ENCODE measurements at places on chromosomes 7 and 10. TPM values are rescaled to one million over a fixed set of nuclear protein-coding genes. Genes with fewer than 3 reads are reported as not detected.

AGAP4 gene
- polyA plus RNA-seq, result 37.0 TPM

DNA sequence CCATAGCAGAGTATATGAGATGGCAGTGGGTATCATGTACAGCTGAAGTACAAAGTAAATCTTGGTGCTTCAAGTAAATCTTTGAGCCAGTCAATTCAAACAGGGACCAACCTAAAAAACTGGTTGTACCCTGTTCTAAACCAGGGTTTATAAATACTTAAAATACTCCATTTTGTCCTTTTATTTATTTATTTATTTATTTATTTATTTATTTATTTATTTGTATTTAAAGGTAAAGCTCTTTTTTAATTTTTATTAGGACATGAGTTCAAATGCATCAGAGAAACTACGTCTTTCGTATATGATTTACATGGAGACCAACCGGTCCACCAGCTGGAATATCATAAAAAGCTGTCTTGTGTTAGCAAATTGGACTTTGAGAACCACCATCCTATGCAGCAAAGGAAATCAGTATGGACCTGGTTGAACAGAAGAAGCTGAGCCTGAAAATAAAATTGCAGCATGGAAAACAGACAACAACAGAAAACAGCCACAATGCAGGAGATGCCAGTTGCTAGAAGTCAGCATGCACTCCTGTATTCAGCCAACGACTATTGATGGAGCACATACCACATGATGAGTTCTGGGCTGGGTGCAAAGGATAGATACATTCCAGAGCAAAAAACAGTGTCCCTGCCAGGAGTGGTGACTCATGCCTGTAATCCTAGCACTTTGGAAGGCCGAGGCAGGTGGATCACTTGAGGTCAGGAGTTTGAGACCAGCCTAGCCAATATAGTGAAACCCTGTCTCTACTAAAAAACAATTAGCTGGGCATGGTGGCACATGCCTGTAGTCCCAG is 60.0 kb downstream of the PLXNA4 start:
- no peak for DNase-seq

DNA sequence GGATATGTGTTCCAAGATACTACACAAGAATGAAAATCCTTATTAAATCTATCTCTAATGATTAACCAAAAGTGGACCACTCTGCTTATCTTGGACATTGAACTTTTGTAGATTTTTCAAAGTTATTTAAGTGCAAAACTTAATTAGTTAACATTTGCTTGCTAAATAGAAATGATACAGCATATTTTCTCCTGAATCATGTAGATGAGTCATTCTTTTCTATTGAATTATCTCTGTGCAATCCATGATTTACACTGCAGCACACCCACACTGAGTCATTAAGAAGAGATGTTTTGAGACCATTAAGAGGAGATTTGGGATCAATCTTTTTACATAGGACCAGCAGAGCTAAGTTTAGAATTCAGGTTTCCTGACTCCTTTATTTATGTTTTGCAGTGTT is 6.6 kb upstream of the ABCC2 start:
- no peak for DNase-seq

DNA sequence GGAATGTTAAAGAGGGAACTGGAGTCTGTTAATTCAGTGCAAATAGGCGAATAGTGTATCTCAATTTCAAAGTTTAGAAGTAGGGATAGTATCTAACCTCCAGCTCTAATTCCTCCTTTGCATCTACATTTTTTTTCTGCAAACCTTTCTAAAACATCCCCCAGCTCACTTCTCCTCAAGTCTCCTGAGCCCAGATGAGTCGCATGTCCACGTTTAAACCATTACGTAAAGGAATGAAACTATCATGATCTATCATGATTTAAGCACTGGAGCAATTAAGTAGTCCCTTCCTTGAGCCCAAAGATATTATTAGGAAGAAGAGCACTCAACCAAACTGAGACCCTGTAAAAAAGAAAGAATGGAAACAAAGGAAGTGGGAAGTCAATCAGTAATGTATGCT is 29.9 kb downstream of the GPR22 start:
- no peak for DNase-seq

- DNase-seq, result no peak
Observed at GRCh38 chr10:48684792-48685623, at the start of gene WDFY4. TSS of gene WDFY4 (plus strand) at chr10:48684873. CDS start at chr10:48709733, 24,860 bp downstream.

- no peak for DNase-seq
Observed at GRCh38 chr7:108002726-108003598, at the start of gene LAMB1. TSS of gene LAMB1 (minus strand) at chr7:108003161. CDS start at chr7:108002885, 276 bp downstream.

MUC12 gene
- polyA plus RNA-seq, result 0.24 TPM

DNA sequence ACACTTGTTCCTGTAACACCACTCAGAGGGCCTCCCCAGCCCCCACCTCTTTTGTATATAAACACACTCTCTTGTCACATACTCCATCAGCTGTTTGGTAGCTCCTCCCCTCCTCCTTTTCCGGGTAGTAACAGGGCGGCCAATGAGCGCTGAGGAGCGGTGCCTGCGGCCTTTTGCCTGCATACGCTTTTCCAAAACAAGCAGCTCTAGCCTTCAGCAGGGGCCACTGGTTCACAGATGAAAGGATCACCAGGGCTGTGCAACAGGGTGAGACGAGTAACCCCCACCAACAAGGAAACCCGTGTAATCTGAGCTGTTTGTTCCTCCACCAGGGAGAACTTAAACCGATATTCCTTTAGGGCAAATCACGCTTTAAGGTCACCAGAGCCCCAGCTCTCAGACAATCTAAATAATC is 3.9 kb downstream of the UBE2H start:
- DNase-seq, result peak; percentile 80

DNA sequence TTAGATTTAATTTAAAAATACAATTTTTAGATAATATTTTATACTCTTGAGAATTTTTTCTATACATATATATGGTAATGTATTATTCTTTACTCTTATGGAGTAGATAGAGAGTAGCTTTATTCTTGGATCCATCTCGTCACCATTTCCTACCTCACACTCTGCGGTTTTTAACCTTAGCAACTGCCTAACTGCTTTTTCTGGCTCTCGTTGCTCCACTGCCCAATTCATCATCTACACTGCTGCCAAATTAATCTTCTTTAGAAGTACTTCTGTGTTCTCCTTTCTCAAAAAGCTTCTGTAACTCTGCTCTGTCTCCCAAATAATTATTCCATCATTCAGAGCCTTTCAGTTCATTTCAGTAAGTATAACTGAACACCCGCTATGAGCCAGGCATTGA is 35.3 kb downstream of the CAPZA2 start:
- DNase-seq, result no peak

USP54 gene
- polyA plus RNA-seq, result 36.8 TPM

ZNF488 gene
- polyA plus RNA-seq, result 5.4 TPM

DNA sequence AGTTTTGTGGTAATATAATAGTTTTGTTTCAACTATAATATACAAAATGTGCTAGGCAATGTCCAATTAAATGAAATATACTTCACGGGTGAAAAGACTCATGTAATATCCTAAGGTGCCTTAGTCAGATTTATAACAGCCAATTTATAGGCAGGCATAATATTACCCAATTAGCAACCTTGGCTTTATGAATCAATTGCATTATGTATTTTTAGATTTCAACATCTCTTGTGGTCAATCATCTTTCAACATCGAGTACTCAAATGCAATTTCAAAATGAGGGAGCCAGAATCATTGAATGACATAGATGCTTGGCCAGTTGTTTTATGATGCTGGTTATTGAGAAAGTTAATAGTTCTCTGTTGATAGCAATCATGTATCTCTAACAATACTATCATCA is 110.3 kb upstream of the SP8 start:
- no peak for DNase-seq

GRCh38 chr10:110101464-110102144 is 93.8 kb downstream of the ADD3 start:
- DNase-seq, result no peak

GRCh38 chr7:4886671-4887070 is 3.2 kb upstream of the RADIL start:
- DNase-seq, result no peak

DNA sequence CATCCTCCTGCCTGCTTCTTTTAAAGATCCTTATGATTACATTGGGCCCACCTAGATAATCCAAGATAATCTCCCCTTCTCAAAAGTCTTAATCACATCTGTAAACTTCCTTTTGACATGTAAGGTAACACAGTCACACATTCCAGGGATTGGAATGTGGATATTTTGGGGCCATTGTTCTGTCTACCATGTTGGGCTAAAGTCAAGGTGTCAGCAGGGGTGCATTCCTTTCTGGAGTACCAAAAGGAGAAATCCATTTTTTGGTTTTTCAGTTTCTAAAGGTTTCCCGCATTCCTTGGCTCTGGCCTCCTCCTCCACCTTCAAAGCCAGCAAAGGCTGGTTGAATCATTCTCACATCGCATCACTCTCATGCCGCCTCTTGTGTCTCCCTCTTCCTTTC is 197.6 kb upstream of the NFE2L3 start:
- no peak for DNase-seq

DNA sequence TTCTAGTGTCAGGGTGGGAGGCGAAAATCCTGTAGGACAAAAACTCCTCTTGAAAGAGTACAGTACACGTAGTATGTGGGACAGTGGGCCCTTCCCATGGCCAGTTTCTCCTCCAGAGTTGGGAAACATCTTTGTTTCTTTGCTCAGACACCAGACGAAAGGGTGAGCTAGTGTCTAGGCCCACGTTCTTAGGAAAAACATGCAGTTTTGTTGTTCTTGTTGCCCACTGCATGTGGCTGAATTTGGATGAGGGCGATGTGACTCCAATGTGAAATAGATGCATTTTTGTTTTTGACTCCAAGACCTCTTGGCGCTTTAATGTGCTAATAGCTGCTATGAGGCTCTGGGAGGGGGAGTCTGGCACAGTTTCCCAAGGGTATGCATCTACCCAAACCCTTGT is 100.8 kb downstream of the ATXN7L1 start:
- no peak for DNase-seq

- DNase-seq, result no peak
Observed at GRCh38 chr10:102639537-102639936, 4.7 kb upstream of the TRIM8 start.

- DNase-seq, result no peak
Observed at GRCh38 chr7:157136372-157136771, 2.4 kb upstream of the UBE3C start.

GRCh38 chr10:133258066-133258817 is 18.4 kb downstream of the ADAM8 start:
- no peak for DNase-seq

GRCh38 chr7:46633630-46634240 is 712.7 kb upstream of the IGFBP3 start:
- DNase-seq, result no peak

GRCh38 chr10:62681211-62681940 is 123.1 kb upstream of the ADO start:
- no peak for DNase-seq

RBP3 gene
- 0.07 TPM for polyA plus RNA-seq

GRCh38 chr7:67105377-67105776 is 108.7 kb downstream of the TYW1 start:
- no peak for DNase-seq
